ENCODE measurements at places on chromosomes 6 and 20.

DNA sequence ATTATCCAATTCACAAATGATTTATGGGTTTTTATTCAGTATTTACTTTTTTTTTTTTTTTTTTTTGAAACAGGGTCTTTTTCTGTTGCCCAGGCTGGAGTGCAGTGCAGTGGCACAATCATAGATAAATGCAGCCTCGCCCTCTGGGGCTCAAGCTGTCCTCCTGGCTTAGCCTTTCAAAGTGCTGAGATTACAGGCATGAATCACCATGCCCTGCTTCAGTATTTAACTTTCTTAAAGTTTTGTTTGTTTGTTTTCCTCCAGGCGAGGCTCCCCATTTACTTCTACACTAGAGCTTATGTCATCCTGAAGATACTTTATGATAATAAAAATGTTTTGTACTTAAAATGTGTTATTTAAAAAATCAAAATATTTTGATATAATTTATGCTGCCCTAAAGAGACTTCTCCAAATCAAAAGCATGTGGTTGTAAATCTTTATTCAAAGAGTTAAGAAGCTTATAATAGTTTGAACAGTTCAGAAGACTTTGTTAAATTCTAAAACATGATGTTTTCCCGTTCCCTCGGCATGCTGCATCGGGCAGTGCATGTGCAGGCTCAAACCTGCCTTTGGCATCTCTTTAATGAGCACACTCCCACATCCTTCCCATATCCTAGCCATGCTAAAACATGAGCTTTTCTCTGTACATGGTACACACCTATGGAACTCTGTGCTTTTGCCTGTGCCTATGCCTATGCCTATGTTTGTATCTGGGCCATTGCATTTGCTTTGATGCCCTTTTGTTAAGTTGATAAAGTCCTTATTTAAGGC lies 11.0 kb downstream of the SMPDL3A start:
- H3K4me3 ChIP-seq = no peak overlapping the region
- H3K27me3 ChIP-seq = no peaks in the 10 kb centered on the region
- H3K27ac ChIP-seq = no peak overlapping the region
- peaks cover 10% of the 10 kb centered on the region for H3K4me1 ChIP-seq

GRCh38 chr20:37390891-37391525 lies 45.1 kb downstream of the SRC start:
- no peaks in the 10 kb centered on the region for H3K27me3 ChIP-seq
- H3K36me3 ChIP-seq = peaks cover 85% of the 10 kb centered on the region
- no peak overlapping the region for H3K4me3 ChIP-seq
- no peak for DNase-seq
- H3K4me1 ChIP-seq = no peaks in the 10 kb centered on the region

DNA sequence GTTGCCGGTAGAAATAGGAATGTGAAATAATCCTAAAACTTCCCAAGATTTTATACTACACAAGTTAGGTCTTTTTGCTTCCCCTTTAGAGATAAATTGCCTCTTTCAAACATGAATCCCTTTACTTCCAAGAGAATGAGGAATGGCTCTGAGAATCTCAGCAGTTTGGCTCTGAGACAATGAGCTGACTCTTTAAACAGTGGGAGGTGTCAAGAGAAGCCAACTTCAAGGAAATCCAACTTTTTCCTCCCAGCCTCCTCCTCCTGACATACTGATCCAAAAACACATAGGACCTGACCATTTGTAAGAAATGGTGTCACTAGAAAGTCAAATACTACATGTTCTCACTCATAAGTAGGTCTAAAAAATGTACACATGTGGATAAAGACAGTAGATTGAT lies 154.2 kb downstream of the ALDH8A1 start:
- no peak overlapping the region for H3K27ac ChIP-seq
- no peak overlapping the region for H3K4me3 ChIP-seq
- no peaks in the 10 kb centered on the region for H3K27me3 ChIP-seq
- no peaks in the 10 kb centered on the region for H3K36me3 ChIP-seq

GRCh38 chr6:119895626-119896025 lies 546.1 kb upstream of the MAN1A1 start:
- no peak overlapping the region for H3K27ac ChIP-seq
- H3K36me3 ChIP-seq = no peaks in the 10 kb centered on the region
- no peak for DNase-seq
- H3K4me1 ChIP-seq = no peaks in the 10 kb centered on the region
- H3K4me3 ChIP-seq = no peak overlapping the region

DNA sequence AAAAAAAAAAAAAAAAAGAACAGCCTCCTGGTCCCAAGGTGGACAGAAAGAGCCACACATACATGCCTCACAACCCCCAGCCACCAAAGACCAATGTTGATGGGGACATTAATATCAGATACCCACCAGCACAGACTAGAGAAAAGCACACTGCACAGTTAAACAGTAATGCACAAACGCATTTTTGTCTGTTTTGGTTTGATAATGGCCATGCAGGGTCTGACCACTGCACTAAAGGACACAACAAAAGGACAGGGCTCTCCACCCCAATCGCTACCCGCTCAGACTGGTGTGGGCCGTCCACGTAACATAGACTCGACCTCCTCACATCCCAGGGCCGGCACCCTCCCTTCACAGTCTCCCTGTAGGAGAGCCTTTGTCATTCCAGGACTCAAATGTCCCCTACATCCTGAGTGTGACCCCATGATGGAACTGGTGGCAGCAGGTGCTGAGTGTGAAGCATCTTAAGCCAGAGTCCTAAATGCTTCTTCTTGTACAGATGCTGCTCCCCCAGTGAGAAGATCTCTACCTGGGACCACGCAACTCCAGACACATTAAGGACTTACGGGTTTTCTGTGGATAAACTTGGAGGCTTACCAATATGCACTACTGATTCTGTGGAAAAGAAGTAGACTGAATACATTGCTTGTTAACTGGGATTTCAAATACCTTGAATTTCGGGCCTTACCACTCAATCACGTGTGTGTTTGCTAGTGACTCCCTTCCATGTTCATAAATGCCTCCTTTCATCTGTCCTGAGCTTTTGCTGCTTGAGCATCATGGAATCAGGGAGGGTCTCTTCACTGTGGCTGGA lies 28.0 kb downstream of the RRBP1 start:
- no peak overlapping the region for H3K4me3 ChIP-seq
- H3K4me1 ChIP-seq = no peaks in the 10 kb centered on the region
- DNase-seq = no peak
- H3K36me3 ChIP-seq = no peaks in the 10 kb centered on the region

- H3K4me1 ChIP-seq = no peaks in the 10 kb centered on the region
- H3K4me3 ChIP-seq = no peak overlapping the region
- H3K27me3 ChIP-seq = peaks cover 86% of the 10 kb centered on the region
- no peak overlapping the region for H3K27ac ChIP-seq
- H3K36me3 ChIP-seq = no peaks in the 10 kb centered on the region
Observed at GRCh38 chr20:58559368-58559729, 44.1 kb upstream of the APCDD1L start.

DNA sequence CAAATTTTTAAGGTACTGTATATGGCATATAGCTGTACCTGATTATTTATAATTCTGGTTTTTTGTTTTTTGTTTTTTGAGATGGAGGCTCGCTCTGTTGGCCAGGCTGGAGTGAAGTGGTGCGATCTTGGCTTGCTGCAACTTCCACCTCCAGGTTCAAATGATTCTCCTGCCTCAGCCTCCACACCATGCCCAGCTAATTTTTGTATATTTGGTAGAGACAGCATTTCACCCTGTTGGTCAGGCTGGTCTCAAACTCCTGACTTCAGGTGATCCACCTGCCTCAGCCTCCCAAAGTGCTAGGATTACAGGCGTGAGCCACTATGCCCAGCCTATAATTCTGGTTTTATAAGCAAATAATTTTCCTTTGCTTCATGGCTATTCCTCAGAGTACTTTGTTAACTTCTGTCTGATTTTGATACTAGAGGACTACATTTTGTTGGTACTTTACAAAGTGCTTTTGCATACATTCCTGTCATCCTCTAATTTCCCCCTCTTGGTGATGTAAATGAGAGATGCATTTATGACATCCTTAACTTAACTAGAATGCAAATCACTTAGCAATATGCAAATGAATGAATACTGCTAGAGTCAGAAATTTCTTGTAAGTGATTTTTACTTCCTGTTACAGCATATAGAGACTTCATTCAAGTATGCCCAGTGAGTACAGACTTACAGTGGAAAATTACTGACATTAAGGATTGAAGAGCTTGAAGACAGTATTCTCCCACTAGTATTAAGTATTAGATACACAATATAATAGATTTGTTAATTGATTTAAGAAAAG lies 35.7 kb upstream of the ARID1B start:
- H3K4me1 ChIP-seq = no peaks in the 10 kb centered on the region
- H3K36me3 ChIP-seq = no peaks in the 10 kb centered on the region
- no peak overlapping the region for H3K4me3 ChIP-seq
- DNase-seq = no peak
- H3K27ac ChIP-seq = no peak overlapping the region

Data from Calu3 (cell line).